ENCODE measurements at places on chromosomes 5 and 9.

DNA sequence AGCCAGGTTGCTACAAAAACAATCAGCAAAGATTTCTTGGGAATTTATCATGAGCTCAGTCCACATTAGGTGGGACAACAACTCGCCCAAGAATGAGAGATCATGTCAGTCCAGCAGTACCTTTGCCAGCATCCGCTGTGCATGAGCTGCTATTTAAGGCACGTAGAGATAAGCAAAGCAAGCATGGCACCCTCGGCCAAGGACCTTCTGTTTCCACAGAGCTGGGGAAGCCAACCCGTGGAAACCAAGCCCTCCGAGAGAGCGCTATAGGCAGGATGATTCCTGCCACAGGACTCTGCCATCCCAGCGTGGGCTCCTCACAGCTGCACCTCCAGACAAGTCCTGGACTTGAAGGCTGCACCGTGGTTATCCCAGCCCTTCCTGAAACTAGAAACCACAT lies 189.5 kb upstream of the PPP1R26 start:
- DNase-seq: no peak

GRCh38 chr5:103910786-103911185 lies 348.2 kb upstream of the NUDT12 start:
- DNase-seq: no peak

DNA sequence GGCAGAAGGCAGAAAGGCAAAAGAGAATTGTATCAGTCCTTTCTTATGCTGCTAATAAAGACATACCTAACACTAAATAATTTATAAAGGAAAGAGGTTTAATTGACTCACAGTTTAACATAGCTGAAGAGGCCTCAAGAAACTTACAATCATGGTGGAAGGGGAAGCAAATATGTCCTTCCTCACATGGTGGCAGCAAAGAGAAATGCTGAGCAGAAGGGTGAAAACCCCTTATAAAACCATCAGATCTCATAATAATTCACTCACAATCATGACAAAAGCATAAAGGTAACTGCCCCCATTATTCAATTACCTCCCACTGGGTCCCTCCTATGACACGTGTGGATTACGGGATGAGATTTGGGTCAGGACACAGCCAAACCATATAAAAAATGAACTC lies 312.5 kb upstream of the PTGER4 start:
- DNase-seq: peak; percentile 18

DNA sequence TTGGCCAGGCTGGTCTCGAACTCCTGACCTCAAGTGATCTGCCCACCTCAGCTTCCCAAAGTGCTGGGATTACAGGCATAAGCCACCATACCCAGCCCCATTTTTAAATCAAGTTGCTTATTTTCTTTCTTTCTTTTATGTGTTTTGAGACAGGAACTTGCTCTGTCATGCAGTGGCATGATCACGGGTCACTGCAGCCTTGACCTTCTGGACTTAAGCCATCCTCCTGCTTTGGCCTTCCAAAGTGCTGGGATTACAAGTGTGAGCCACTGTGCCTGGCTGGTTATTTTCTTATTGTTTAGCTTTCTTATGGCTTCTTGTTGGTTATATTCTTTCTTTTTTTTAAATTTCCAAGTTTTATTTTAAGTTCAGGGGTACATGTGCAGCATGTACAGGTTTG lies 79.7 kb upstream of the C5orf63 start:
- DNase-seq: no peak

- DNase-seq: no peak
These were observed at the start of gene PALM2AKAP2 for GRCh38 chr9:109779711-109780452. Gene PALM2AKAP2 (plus strand): TSS chr9:109780198. CDS start chr9:109780489, 291 bp downstream.

DNA sequence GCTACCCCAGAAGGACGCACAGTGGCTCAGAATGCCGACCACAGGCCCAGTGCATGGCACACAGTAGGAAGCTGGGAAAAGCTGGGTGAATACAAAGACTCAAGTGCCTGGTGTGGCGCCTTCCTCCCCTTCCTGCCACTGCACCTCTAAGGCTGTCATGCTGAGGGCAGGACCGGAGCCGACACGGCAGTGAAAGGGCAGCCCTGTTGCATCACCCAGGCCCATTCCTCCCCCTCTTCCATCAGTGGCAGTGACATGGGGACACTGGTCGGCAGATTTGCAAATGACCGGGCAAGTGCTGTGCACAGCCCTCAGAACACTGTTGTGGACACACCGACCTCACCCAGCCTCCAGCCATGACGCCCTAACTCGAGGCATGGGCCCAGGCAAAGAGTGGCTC lies 84.0 kb downstream of the STK10 start:
- DNase-seq: no peak

Measured in CD4-positive, alpha-beta T cell treated with Interleukin-17A for 4 hours (primary cell).